IMR-90 (cell line): ENCODE measurements at places on chromosomes 5 and 9. TPM values are rescaled to one million over a fixed set of nuclear protein-coding genes. Genes with fewer than 3 reads are reported as not detected.

DNA sequence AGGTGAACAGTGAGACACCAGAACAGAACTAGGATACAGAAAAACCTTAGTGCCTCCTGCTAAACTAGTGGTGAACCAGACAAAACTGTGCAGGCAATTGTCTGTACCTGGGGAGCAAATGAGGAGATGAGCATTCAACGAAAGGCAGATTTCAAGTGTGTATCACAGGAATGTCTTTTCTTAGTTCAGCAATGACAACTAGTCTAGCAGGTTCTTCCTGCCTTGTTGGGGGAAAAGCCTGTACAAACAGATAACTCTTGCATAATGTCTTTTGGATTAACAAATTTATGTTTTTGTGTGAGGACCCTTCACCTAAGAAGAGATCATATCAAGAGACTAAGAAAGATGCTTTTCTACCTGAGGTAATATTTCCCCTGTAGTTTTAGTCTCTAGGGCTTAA lies 21.8 kb upstream of the DENND4C start:
- no peak for DNase-seq

DNA sequence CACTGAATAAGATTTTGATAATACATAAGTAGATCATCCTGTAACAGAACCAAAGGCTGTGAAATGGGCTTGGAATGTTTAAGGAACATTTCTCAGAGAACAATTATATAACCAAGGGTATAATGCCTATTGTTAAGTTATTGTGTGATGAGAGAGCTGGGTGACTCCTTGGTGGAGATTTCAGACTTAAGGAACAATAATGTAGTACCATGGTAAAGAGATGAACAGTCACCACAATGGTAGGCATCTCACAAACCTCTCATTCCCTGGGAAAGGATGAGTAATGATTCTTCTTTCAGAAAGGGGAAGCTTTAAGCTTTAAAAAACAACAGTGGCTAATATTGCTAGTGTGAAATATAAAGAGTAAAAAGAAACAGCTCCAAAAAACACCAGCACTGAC lies 147.4 kb downstream of the TRIM36 start:
- no peak for DNase-seq

Gene CEP72
- total RNA-seq = 2.8 and 2.9 TPM in 2 replicates

Gene CYLC2
- total RNA-seq = not detected in 2 replicates

Gene NR2F1-AS1
- total RNA-seq = 12.5 and 17.8 TPM in 2 replicates

Gene RNF208
- total RNA-seq = not detected in 2 replicates

DNA sequence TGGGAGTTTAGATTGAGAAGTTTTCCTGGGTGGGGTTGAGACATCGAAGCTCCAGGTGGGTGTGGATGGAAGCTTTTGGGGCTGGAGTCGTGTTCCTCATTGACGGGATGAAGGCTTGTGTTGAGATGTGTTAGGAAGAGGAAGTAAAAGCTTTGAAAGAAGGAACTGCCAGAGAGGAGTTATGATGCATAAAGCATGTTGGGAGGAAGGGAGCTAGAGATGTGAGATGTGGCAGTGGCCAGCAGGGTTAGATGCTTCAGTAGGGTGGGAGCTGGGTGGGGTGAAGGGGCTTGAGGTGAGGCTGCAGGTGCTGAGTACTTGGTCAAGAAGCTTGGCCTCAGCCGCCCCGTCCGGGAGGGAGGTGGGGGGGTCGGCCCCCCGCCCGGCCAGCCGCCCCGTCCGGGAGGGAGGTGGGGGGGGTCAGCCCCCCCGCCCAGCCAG lies 56.7 kb downstream of the HSPA4 start:
- no peak for DNase-seq

DNA sequence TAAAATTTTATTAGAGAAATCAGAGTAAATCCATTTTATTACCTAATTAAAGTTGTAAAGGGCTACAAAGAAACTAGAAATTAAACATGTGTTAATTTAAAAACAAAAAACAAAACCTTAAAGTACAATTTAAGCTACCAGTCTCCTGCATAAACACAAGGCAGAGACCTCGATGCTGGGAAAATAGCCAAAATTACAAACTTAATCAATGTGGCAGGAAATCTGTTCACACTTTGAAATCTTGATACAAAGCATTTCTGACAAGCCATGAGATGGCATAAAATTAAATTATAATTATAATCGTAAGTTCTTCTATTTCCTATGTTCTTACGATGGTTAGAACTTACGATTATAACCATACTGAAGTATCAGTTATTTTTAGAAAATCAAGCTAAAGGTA lies 158.0 kb upstream of the FREM1 start:
- no peak for DNase-seq

Gene GABRA1
- not detected in 2 replicates for total RNA-seq

DNA sequence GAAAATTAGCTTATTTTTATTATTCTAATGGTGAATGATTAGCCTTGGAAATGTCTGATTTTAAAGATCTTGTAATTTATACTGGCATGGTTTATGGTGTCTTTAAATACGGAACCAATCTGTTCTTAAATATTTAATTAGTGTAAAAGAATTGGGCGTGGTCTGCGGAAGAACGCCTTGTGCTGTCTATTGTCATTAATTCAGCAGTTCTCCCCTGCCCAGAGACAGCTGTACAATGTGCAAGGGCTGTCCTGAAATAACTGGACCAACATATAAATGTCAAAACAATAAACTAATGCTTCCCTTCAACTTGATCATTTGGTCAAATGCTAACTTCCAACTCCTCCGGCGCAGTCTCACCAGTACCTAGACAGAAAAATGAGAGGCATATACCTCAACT lies 124.3 kb downstream of the CCDC192 start:
- no peak for DNase-seq

Gene FCN2
- total RNA-seq = not detected in 2 replicates

GRCh38 chr5:171700318-171700912 lies 85.2 kb upstream of the SMIM23 start:
- DNase-seq = no peak

- no peak for DNase-seq
These were observed 77.2 kb downstream of the FBXL7 start for GRCh38 chr5:15577132-15577531.

Gene LRRC70
- total RNA-seq = 0.36 and 0.83 TPM in 2 replicates

GRCh38 chr9:80125731-80126264 lies 554.0 kb downstream of the TLE4 start:
- DNase-seq = peak; percentile 66

GRCh38 chr5:123142206-123142915 lies 53.3 kb downstream of the PRDM6 start:
- no peak for DNase-seq

Gene PDZD2
- under 0.01 TPM in 1 of 2 replicates, not detected in the other for total RNA-seq

Gene CLIC3
- total RNA-seq = 0.18 and 0.28 TPM in 2 replicates

Gene DDX4
- not detected in 2 replicates for total RNA-seq

Gene GPR150
- under 0.01 TPM in 2 replicates for total RNA-seq

DNA sequence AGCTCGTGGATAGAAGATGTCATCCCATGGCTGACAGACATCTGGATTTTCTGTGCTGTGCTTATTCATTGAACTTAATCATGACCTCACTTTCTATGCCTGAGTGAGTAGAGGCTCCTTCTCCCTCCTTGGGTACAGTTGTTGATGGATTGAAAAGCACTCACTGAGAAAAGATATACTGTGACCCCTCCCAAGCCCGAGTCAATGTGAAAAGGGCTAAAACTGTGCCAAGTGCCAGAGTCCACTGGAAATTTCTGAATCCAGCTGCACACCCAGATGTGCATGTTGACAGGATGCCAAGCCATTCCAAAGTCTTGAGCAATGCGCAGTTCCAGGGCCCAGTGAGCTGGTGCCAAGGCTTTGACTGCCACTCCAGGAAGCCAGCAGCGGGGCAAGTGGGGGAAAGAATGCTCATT lies 473.0 kb downstream of the NTRK2 start:
- no peak for DNase-seq

Gene C5orf52
- total RNA-seq = not detected in 2 replicates

DNA sequence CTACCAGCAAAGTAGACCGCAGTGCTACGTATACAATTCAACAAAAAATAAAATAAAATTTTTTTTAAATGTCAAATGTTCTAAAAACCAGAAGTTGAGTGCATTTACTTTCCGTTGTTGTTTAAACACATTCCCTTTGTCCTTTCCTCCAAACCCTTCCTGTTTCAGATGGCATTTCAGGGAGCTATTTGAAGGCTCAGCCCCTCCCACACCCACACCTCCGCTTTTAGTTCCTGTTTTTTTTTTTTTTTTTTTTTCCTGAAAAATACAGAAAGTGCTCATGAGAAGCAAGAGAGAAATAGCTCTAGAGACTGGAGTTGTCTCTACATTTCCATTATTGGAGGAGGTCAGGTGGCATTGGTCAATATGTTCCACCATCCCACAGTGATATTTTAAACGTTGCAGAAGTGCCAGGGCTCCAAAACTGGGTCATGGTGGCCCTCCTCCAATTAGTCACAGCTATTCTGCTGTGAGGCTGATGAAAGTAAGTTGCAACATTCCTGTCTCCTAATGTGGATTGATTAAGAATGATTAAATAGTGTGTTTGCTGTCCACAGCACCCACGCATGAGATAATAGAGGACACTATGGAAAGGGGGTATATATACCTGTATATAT lies 106.9 kb downstream of the GABRG2 start:
- no peak for DNase-seq

Gene RASA1
- 45.7 and 55.8 TPM in 2 replicates for total RNA-seq

Gene HMCN2
- not detected in 2 replicates for total RNA-seq

Gene DAB2
- total RNA-seq = 50.0 and 97.2 TPM in 2 replicates

Gene TMEM174
- total RNA-seq = not detected in 2 replicates

Gene CCNJL
- 2.0 and 2.8 TPM in 2 replicates for total RNA-seq

DNA sequence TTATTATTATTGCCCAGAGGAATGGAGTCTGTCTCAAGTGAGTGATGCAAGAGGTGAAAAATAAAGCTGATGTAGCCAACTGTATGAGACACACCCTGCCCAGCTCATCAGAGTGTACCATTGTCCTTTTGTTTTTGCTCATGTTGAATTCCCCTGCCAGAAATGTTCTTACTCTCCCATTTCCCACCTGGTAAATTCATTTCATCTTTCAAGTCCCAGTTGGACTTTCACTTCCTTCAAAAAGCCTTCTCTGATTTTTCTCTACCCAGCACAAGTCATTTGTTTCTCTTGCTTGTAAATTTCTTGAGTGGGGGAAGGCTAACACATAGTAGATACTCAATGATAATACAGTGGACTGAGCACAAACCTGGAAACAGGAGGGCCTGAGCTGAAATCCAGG lies 394.5 kb upstream of the ZNF462 start:
- no peak for DNase-seq

Gene OTP
- not detected in 2 replicates for total RNA-seq

Gene SPATA31A1
- not detected in 2 replicates for total RNA-seq

DNA sequence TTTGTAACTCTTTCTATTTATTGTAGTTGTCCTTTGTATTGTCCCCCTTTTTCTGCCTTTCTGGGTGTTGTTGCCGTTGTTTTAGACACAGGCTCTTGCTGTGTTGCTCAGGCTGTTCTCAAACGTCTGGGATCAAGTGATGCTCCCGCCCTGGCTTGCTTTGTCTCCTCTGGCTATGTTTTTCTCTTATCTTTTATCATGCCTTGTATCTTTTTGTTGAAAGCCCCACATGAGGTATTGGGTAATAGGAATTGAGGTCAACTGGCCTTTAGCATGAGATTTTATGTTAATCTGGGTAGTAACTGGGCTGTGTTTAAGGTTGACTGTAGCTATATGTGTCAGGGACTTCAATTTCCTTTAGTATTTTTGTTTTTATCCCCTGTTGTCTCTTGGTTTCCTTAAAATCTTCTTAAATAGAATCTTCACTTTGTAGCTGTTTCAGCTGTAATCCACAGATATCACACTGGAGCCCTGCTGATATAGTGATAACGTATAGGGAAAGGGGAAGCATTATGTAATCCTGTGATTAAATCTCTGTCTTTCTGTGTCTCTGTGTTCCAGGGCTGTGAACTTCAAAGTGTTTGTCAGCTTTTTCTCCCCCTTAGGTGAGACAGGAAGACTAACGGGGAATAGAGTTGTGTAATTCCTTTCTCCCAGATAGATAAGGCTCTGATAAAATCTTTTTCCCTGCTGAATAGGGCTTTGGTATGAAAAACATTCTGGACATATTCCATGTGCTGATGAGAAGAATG lies 25.9 kb upstream of the CACNA1B start:
- no peak for DNase-seq

GRCh38 chr9:80426992-80427391 lies 855.2 kb downstream of the TLE4 start:
- no peak for DNase-seq

- DNase-seq = no peak
These were observed 59.3 kb downstream of the RALGPS1 start for GRCh38 chr9:126973651-126974529.

GRCh38 chr9:92278110-92278509 lies 15.4 kb downstream of the IARS1 start:
- DNase-seq = peak; percentile 80

- peak; percentile 25 for DNase-seq
These were observed 16.0 kb downstream of the ANXA6 start for GRCh38 chr5:151141535-151141934.

Gene GRXCR2
- total RNA-seq = not detected in 2 replicates
